ENCODE measurements at places on chromosomes 13 and 19.

GRCh38 chr19:1076951-1077350 lies 10.0 kb downstream of the ARHGAP45 start:
- DNase-seq = no peak

DNA sequence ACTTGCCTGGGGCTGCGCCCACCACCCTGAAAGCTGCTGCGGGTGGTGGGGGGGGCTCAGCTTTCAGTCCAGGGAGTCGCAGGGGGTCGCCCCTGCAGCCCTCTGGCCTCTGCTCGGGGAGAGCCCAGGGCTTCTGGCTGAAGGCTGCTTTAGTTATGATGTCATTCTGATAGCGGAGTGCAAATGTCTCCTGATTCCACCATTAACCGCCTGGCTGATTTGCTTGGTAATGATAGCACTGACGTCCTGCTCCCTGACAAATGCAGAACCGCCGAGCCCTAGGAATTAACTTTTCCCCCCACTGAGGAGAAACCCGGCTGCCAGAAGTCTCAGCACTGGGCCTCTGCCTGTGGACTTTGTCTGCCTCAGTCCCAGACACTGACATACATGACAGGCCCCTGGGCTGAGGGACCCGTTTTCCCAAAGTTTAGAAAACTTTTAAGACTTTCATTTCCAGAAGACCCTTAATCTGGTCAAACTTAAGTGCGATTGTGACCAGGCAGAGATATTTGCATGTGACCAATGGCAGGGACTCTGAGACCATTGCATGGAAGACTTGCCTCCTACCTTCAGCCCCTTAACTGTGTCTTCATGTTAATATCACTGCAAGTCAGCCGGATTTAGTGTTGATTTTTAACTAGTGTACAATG lies 142.5 kb upstream of the ZNF536 start:
- DNase-seq = no peak

- no peak for DNase-seq
Observed at GRCh38 chr13:46165485-46166223, 16.3 kb downstream of the LCP1 start.

GRCh38 chr13:108621462-108621861 lies 7.9 kb upstream of the MYO16 start:
- DNase-seq = no peak

DNA sequence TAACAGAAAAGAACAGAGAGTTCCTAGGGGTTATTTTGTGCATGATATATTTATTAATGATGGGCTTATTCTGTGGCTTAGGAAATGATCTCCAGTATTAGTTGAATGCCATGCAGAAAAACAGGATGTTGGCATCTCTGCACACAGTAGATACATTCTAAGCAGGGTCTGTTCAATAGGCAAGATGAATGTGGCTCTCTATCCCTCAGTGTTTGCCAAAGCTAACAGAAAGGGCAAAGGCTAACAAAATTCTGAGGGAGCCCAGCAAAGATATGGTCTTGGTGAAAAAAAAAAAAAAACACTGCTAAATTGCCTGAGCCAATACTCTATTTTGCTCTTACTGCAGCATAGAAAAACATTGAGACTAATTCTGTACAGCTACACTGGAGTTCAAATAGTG lies 1095.8 kb downstream of the UQCRFS1 start:
- no peak for DNase-seq

- DNase-seq = no peak
Observed at GRCh38 chr13:47598340-47598911, 402.6 kb downstream of the SUCLA2 start.

DNA sequence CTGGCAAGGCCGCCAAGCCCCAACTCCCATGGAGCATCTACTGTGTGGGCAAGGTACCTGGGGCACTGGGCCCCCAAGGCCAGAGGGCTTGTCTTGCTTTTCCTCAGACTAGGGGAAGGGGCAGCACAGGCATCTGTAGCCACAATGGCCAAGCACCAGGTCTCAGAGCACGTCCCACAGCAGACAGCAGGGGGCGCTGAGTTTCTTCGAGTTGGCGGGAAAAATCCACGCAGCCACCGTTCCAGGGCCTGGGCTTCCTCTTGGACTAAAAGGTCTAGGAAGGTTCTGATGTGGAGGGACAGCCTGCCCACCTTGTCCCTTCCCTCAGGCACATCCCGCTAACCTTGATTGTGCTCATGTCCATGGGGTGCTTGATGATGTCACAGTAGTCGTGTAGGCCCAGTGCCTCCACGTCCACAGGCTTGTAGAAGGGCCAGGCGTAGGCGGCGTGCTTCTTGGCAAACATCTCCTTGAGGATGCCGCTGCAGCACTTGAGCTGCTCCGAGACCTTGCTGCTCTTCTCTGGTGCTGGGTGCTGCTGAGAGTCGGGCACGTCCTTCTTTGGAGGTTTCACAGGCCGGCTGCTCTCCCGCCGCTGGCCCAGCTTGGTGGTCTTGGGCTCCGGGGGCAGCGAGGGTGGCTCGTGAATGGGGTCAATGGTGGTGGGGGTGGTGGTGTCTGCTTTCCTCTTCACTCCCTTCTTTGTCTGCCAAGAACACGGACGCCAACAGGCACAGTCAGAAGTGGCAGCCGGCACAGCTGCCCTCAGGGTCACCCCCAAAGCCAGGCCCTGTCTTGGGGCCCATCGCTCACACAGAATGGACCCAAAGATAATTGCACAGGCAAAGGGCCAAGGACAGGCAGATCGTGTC lies 32.0 kb upstream of the EPHX3 start:
- no peak for DNase-seq

DNA sequence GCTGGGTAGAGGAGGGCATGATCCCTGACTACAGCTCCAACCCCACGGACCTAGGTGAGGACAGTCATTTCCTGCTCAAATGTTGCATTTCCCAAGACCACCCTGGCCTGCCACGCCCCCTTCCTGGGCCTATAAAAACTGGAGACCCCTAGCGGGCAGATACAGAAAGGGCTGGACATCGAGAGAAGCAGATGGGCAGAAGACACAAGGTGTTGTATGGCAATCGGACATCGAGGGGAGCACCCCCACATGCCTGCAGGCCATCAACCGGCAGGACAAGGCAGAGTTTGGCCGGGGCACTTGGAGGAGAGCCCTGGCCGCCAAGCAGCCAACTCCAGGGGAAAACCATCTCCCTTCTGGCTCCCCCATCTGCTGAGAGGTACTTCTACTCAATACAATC lies 746.4 kb downstream of the PCDH9 start:
- no peak for DNase-seq

- DNase-seq = no peak
Observed at GRCh38 chr13:106183410-106184065, 351.9 kb downstream of the EFNB2 start.

DNA sequence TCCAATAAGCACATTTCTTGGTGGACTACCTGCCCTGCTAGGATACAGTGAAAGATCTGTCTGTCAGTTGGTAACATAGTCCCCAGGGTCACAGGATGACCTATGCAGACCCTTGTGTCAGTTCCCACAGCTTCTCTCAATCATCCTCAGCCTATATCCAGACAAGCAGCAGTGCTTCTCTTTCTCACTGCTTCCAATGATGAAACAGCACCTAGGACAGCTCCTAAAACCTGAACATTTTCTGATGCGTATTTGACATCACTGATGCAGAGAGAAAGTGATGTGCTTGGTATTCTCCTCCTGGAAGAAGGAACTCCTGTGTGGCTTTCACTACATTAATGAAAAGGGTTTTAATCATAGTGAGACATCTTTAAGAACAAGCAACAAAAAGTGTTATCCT lies 43.7 kb downstream of the ZNF557 start:
- no peak for DNase-seq

DNA sequence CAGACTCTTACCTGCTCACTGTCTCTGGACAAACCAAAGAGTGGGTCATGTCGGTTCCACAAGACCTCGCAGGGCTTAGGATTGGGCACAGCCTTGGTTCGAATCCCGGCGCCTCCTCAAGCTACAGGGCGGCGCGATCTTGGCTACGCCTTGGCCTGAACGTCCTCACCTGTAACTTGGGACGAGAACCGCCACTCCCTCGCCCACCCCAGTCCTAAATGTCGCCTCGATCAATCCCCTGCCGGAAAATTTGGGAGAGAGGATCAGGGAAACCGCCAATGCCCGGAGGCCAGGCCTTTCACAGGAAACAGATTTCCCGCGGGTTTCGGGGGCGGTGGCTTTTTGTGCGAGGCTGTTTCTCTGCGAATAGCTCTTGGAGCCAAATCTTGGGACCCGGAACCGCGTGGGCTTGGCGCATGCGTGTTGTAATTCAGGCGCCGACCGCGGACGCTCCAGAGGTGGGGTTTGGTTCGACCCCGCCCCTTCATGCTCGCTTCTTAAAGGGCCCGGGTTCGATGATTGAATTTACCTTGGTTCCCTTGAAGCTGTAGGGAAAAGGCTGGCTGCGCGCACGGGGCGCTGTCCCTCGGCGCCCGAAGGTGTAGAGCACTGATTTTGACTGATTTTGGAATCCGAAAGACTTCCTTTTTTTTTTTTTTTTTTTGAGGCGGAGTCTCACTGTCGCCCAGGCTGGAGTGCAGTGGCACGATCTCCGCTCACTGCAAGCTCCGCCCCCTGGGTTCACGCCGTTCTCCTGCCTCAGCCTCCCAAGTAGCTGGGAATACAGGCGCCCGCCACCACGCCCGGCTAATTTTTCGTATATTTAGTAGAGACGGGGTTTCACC lies at the start of gene NR2C2AP:
Gene NR2C2AP, minus strand, starts transcription at position 403 of the 845 bp plus-strand sequence. Its CDS starts 354 bp downstream, at position 49.
- peak; percentile 72 for DNase-seq

DNA sequence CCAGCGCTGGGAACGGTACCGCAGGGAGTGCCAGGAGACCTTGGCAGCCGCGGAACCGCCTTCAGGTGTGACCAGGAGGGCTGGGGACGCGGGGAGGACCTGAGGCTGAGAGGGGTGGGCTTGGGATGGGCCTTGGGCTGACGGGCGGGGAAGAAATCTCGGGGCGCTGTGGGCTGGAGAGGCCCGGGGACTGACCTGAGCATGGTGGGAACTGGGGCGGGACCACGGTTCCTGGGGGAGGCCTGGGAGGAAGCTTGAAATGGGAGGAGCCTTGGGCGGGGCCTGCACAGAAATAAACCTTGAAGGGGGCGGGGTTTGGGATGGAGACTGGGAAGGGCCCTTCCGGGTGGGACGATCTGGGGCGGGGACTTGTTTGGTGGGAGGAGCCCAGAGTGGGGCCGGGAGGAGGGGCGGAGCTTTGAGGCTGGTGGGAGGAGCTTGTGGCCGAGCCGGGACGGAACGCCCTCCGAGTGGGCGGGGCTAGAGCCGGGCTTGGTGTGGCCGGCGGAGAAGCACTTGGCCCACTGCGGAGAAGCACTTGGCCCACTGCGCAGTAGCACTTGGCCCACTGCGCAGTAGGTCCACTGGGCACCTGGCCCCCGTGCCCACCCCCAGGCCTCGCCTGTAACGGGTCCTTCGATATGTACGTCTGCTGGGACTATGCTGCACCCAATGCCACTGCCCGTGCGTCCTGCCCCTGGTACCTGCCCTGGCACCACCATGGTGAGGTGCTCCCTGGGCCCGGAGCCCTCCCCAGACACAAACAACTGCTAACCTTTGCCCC lies 2.8 kb downstream of the GIPR start:
- DNase-seq = no peak

DNA sequence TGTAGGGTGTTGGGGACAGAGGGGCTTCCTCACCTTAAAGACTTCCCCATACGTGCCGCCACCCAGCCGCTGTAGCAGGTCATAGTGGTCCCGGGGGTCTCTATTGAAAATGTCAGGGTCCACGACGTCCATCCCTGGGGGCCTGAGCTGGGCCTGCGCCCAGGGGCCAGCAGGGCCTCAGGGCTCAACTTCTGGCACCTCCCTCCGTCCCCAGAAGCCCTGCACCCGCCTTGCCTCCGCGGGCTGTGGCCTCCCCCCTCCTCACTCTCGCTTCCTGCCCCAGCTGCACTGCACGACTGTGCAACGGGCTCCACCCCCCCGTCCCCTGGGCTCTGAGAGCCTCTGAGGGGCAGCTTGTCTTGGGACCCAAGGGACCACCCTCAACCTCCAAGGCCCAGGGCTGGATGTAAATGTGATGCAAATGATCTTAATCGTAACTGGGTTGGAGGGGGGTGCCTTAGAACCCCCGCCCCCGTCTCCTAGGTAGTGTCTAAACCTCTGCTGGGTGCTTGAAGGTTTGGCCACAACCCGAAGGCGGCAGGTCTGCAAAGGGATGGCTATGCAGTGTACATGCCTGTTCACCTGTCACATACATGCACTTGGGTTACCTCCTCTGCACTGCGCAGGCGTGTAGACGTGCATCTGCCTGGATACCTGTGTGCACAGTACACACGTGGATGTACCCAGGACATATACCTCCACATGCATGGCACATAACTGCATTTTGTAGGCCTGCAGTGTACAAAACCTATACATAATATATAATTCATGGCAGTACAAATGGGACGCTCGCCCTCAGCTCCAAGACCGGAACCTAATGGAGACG lies at the start of gene MAP4K1:
Gene MAP4K1, minus strand, starts transcription at position 190 of the 826 bp plus-strand sequence. Its CDS starts 58 bp downstream, at position 132.
- DNase-seq = no peak

DNA sequence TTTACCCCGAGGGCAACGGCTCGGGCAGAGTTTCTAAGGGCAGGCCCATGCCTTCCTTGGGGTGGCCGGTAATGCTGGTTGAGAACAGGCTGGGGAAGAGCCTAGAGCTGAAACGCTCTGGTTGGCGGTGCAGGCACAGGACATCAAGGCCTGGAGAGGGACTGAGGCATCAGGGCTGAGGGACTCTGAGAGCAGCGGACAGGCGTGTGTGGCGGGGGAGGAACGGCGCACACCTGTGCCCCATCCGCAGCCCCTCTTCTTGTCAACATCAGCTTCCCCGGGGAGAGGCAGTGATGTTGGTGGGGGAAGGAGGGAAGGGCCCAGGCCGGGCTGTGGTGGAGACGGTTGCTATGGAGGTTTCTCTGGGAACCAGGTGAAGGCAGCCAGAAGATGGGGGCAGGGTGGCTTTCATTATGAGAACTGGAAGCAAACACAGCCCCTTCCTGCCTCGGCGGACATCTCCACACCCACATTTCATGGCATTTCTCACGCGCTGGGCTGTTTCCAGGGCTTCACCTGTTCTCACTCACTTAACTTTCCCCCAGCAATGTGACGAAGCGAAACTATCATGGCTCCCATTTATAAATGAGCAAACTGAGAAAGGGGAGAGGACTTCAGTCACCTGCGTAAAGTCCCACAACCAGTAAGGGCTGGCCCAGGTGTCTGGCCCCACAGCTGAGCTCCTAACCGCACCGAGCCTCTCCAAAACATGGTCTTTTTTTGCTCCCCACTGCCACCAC lies 8.2 kb upstream of the ATF5 start:
- no peak for DNase-seq

DNA sequence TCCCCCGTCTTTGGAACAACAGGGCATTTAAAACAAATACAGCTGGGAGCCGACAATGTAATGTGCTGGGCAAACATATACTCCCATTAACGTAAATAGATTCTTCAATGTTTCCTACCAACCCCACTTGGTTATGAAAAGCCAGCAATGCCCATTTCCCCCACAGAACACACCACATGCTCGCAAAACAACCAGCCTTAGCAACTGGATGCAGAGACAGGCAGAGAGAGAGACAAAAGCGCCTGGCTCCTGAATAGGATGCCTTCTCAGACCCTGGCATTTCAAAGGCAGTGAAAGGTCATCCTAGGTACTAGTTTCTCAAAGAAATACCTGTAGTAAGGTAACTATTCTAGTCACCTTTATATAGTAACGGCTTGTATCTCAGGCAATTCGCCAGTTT lies 462.9 kb downstream of the ITGBL1 start:
- no peak for DNase-seq

Measured in smooth muscle cell of the brain vasculature (primary cell).